NCI-H446 (cell line): ENCODE measurements at places on chromosomes 5 and 9.

DNA sequence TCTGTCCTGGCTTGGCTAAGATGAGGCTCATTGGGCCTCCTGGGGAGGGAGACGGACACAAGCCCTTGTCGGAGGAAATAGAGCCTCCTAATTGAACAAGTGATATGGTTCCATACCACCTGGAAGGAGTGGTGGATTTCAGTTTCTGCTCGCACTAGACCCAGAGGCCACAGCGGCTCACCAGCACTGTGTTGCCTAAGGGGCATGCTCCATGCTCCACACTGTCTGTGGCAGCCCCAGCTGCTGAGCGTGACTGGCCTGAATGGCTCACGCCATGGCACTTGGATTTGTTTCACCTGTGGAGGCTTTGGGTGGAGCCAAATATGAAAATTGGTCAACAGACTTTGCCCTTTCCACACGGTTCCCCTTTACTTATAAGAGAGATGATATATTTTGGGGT, 181.1 kb downstream of the HSPA4 start:
- no peak for DNase-seq

GRCh38 chr5:133324926-133325325, 273.1 kb downstream of the HSPA4 start:
- no peak for DNase-seq

- DNase-seq = peak; percentile 78
Observed at GRCh38 chr5:141560151-141560550, 58.6 kb downstream of the DIAPH1 start.

DNA sequence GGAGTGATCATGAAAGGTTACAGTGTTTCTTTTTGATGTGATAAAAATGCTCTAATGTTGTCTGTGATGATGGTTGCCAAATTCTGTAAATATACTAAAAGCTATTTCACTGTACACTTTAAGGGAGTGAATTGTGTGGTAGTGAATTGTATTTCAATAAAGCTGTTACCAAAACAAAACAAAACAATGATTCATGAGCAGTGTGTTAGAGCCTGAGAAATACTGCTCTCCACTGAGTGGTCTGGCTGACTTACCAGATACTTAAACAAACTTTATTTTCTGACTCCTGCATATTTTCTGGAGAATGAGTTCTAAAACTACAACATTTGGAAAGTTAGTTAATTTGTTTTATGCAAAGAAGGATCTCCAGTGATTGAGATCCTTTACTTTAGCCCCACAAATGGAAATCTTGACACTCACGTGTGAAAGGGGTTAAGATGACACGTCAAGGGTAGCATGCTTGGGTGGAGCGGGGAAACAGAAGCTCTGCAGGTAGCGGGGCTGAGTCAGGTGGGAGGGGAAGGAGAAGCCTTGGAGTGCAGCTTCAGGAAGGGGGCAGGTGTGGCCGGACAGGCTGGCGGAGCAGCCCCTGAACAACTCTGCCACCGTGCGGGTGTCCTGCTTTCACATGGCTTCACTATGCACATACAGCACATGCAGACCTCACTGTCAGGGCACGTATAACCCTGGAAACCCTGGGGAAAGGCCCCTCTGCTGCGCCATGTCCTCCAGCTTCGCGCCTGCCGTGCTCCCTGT, 256.7 kb downstream of the IRX1 start:
- no peak for DNase-seq

- no peak for DNase-seq
Observed at GRCh38 chr5:24732184-24732583, 87.4 kb upstream of the CDH10 start.

GRCh38 chr5:145499483-145499882, 335.7 kb downstream of the PRELID2 start:
- no peak for DNase-seq

DNA sequence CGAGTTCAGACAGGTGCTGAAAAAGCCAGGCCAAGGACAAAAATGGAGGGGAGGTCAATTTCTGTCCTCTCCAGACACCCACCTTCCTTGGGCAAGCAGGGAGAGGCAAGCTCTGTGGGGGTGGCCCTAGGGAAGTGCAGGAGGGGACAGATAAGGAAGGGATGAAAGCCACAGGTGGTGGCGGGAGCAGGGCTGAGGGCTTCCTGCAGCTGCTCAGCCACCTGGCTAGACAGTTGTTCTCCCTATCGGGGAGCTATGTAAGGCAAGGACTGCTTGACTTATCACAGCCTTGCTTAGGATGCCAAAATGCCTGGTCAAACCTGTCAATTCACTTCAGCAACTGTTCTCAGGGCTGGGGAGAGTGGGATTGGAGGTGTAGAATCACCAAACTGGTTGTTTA, 266.1 kb downstream of the ZSWIM6 start:
- no peak for DNase-seq

DNA sequence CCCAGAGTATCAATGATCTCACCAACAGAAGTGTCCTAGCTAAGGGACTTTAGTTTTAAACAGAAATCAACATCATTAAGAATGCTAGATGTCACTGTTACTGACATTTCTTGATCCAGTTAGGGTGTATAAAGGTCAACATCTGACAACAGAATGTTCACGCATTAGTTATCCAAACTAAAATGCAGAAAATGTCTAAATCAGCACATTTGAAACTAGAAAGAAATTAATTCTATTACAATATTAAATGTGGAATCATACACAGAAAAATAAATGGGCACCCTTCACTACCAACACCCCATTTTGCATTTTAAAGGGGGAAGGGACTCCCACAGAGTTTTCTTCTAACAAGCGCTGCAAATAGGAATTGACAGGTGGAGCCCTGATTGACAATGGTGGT, 24.5 kb downstream of the ELAVL2 start:
- no peak for DNase-seq

GRCh38 chr9:128244837-128245231, 31.0 kb downstream of the GOLGA2 start:
- DNase-seq = no peak

DNA sequence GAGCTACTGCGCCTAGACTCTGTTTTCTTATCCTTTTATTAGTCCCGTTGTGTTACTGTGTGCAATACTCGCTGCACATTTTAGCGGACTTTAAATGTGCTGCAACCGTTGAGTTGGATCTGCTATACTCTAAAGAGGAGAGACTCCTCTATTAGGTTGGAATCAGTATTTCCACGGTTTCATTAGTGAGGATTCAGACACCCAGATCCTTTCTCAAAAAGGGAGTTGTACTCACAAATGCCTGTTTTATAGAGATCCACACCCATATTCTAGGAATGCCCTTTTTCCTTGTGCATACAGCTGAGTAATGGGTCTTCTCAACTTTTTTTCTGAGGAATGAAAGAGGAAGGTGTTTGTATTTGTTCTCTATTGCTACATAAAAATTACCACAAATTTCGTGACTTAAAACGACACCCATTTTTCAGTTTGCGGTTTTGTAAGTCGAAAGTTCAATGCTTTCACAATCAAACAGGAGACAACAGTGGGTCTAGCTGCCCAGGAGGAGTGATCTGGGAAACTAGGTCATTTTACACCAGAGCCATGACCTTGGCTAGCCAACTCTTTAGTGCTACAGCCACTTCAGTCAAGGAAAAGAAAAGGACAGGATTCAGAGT, 52.8 kb upstream of the SLC44A1 start:
- DNase-seq = no peak

- DNase-seq = no peak
Observed at GRCh38 chr5:164234321-164234720, 728.9 kb downstream of the MAT2B start.

DNA sequence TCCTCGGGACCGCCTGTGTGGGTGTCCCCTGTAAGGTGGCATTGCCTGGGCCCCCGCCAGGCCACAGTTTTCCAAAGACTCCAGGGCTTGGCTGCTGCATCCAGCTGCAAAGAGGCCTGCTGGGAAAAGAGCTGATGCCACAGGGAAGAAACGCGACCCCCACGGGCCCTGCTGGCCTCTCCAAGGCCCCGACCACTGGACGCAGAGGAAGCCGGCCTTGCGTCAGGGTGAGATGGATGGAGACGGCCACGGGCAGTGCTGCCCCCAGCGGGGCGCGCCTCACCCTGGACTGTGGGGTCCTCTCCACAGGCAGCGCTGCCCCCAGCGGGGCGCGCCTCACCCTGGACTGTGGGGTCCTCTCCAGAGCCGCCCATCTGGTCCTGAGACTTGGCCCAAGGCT, 21.3 kb upstream of the SLC6A19 start:
- no peak for DNase-seq

DNA sequence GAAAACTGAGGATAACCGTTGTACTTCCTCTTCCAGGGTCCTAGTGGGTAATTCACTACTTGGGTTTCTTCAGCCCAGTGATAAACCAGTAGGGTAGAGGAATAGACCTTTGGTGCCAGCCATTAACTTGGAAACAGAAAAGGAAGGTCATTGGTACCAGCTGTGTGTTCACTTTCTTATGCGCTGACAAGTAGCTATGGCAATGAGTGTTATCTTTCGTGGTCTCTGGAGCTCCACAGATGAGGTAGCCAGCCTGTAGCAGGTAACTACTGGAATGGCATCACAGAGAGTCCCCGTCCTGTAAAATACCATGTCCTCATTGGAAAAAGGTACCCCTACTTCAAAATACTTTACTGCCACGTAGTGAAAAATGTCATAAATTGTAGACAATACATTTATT, 2.3 kb downstream of the UHRF2 start:
- no peak for DNase-seq

- no peak for DNase-seq
Observed at GRCh38 chr5:68227532-68228160, 12.1 kb downstream of the PIK3R1 start.

DNA sequence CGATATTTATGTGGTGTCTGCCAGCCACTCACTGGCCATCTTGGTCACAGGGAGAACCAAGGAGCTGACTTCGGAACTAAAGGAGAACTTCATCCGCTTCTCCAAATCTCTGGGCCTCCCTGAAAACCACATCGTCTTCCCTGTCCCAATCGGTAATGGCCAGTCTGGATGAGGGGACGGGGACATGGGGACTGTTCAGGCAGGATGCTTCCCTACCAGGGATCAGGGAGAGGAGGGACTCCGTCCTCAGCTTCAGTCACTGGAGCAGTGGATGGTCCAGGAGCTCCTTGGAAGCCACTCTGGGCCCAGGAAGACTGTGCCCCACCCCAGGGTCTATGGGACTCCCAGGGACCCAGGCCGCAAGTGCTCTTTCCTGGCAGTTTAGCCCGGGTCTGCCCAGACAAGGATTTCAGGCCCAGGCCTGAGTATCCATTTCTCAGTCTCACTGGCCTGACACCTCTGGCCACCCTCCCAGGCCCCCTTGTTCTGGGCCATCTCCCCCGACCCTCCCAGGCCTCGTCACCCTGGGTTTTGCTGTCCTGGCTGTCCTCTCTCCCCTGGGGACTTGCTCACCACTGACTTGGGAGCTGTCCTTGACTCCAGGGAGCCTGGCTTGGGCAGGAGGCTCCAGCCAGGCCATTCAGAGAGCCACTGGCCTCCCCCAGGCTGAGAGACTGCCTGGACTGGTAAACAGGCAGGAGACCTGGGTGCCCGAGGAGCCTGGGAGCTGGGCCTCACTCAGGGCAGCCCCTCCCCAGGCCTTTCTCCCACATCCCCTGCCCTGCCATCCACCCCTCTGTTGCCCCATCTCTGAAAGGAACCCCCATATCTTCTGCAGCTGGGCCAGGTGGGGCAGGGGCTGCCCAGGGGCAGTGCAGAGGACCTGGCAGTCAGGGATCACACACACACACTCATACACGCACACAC, 3.1 kb downstream of the LCN2 start:
- no peak for DNase-seq

GRCh38 chr5:169697976-169698375, 60.9 kb downstream of the DOCK2 start:
- DNase-seq = no peak

DNA sequence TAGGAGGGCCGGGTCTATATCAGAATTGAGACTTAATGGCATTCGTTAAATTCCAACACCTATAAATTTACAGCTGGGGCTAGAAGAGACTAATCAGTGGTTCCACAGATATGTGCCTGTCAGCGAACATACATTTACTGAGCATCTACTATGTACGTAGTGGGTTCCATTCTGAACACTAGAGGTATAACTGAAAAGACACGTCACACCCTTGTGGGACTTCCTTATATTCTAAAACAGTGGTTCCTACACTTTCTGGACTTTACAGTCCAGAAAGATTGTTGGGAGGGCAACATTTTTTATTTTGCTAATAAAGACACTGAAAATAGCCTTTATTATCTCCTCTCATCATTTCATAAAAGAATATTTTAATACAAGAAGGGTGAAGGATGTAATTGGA, 140.5 kb downstream of the SCAMP1 start:
- DNase-seq = no peak

DNA sequence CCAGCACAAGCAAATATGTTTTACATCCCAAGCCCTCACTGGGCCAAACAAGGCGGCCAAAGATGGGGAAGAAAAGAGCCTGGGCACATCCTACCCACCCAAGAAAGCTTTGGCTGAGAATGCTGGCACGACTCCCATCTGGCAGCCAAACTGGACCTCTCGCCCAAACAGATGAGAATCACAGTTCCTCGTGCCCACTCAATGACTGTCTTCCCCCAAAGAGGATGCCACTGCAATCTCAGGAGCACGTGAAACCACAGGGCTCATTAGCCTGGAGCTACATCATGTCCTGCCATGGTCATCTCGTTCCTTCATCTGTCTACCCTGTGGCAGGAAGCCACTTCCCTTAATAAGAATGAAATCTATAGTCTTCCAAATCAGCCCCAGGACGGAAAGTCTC, 536.8 kb downstream of the BNC2 start:
- peak; percentile 89 for DNase-seq

DNA sequence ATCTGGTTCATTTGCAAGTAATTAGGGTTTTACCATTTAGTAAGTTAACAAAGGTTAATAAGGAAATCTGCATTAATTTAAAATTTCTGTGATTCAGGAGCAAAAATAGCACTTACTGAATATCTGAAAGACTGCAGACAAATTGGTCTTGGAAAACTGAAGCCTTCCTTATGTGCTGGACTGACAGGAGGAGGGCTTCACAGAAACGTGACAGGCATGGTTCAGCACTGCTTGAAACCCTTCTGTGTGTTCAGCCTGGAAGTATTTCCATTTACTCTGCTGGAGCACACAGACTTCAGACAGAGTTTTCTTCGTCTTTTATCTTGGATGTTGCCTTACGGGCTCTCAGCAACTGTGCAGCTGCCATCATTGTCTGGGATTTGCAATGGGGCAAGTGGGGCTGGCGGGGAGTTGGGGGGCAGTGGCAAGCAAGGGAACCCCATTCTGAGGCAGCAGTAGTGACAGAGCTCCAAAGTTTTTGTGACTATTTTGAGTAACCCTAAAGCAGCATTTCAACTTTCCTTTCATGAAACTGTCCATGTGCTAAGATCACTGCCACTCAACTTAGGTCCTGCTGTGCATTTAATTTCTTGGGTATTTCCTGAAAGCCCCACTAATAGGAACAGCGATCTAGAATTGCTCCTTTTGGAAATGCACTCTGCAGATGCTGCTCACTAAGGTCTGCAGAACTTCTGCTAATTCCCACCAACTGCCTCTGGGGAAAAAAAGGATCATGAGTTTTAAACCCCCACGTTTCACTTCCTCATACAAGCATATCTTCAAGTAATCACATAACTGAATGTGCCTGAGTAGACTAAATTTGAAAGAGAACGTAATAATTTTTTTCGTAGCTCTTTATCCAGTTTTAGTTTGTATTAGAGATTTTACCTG, 56.6 kb downstream of the KCNN2 start:
- DNase-seq = no peak

- DNase-seq = no peak
Observed at GRCh38 chr9:2802494-2802921, 41.4 kb downstream of the PUM3 start.

GRCh38 chr5:55073211-55073610, 29.2 kb upstream of the GZMA start:
- no peak for DNase-seq
